ENCODE measurements at places on chromosomes 7 and 10. TPM values are rescaled to one million over a fixed set of nuclear protein-coding genes. Genes with fewer than 3 reads are reported as not detected.

- DNase-seq: no peak
Measured at GRCh38 chr7:47551668-47552440, 30.1 kb downstream of the TNS3 start.

- DNase-seq: peak; percentile 95
Measured at GRCh38 chr10:114541081-114541796, 116.8 kb downstream of the ABLIM1 start.

DNA sequence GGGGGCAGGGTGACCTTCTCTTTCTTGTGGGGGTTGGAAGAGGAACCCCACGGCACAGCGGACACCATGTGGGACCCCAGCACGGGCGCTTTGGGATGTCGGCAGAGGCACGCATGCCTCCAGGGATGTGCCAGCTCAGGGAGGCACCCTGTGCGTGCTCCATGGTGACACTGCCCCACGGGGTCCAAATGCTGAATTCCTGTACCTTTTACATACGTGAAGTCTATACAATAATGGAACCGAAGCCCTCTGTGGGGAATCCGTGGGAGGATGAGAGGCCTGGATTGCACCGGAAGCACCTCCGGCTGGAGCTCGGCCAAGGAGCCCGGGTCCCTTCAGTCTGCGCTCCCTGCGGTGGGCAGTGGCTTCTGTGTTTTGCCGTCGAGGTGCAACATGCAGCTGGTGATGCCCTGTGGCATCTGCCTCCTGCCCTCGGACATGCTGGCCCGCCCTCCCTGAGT lies 524.3 kb downstream of the DNAJB6 start:
- DNase-seq: no peak

GRCh38 chr10:71737834-71738197 lies 18.2 kb upstream of the C10orf105 start:
- no peak for DNase-seq

GRCh38 chr10:49323171-49323895 lies 24.4 kb downstream of the C10orf71 start:
- DNase-seq: no peak

DNA sequence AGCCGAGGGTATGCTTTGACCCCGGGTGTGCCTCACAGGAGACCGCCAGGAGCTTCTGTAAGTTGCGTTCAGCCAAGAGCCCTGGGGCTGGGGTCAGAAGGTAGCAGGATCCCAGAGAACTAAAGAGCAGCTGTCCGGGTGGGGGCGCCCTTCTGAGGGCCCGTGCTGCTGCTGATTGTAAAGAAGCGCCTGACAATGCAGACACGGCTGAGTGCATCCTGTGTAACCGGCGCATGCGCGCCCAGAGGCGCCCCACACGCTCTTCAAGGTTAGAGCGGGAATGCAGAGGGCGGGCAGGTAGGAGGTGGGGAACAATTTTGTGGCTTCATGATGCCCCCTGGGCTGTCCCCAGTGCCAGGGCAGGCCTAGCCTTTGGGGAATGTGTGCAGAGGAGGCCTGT lies 210.2 kb upstream of the CTBP2 start:
- no peak for DNase-seq

DNA sequence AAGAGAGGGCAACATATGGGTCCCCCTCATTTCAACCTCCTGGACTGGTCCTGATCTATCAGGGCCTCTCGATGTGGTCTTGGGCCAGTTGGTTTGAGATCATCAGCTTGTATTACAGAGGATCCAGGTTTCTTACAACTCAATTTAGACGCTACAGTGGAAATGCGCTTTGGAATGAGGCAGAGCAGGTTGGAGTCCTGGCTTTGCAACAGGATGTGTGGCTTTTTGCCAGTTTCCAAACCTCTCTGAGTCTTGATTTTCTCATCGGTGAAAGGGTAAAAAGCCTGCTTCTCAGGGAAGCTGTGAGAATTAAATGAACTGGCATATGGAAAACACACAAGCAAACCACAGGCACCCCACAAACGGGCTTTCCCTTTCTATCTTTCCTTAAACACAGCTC lies 37.5 kb upstream of the MKI67 start:
- no peak for DNase-seq

- DNase-seq: no peak
Measured at GRCh38 chr10:86958116-86958900, at the start of gene SNCG. TSS of gene SNCG (plus strand) at chr10:86958599. CDS start at chr10:86958698, 99 bp downstream.

DNA sequence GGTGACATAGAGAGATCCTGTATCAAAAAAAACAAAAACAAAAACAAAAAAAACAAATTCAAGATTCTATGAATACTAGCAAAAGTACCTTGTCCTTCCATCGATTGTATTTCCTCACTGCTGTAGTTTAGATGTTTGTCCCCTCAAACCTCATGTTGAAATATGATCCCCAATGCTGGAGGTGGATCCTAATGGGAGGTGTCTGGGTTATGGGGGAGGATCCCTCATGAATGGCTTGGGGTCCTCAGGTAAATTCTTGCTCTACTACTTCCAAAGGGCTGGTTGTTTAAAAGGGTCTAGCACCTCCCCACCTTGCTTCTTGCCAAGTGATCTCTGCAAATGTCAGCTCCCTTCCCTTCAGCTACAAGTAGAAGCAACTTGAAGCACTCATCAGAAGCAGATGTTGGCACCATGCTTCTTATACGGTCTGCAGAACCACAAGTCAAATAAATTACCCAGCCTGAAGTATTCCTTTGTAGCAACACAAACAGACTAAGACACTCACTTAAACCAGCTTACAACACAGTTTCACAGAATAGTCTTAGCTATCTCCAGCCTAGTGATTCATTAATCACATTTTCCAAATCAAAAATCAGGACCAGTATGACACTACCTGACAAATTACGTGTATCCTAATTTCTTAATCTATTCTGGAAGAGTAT lies 20.7 kb downstream of the ABI1 start:
- DNase-seq: no peak

DNA sequence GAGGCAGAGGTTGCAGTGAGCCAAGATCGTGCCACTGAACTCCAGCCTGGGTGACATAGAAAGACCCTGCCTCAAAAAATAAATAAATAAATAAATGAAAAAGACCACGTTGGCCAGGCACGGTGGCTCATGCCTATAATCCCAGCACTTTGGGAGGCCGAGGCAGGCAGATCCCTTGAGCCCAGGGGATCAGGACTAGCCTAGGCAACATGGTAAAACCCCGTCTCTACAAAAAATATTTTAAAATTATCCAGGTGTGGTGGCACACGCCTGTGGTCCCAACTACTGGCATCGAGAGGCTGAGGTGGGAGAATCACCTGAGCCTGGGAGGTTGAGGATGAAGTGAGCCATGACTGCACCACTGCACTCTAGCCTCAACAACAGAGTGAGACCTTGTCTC lies 116.7 kb upstream of the PDLIM1 start:
- DNase-seq: no peak

UPK3B gene
- total RNA-seq: not detected

SNX10 gene
- 10.2 TPM for total RNA-seq

KCNIP2 gene
- 0.07 TPM for total RNA-seq

CTAGE6 gene
- not detected for total RNA-seq

EMX2 gene
- total RNA-seq: not detected
